ENCODE measurements at places on chromosomes 3 and 15. TPM values are rescaled to one million over a fixed set of nuclear protein-coding genes. Genes with fewer than 3 reads are reported as not detected.

DNA sequence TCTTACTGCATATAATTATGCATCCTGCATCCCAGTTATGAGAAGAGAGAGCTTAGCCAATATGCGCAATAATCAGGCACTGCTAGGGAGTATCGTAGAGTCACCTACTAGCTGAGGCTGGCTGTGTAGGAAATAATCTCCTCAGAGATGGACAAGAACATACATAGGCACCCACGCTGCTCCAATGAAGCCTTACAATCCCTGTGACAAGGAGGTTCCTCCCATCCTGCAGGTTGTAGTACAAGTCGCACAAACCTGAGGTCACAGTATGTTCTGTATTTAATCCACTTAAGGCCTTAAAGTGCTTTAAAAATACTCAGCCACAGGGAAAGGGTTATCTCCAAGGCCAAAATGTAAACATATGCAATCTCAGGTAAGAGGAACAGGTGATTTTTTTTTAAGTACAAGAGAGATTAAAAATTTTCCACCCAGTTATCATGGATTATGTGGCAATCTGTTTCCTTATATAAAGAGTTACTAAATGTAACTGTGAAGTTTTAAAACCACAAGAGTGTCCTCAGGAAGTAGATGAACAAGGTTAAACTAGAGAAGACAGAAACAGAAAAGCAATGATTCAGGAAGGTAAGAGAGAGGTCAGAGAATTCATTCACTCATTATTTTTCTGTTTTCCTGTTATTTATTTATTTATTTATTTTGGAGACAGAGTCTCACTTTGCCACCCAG, 7.5 kb upstream of the COLQ start:
- DNase-seq = no peak

- peak; percentile 31 for DNase-seq
Measured at GRCh38 chr3:122609798-122610559, 32.5 kb downstream of the PARP15 start.

- no peak for DNase-seq
Measured at GRCh38 chr15:77069521-77070121, 1.3 kb downstream of the TSPAN3 start.

DNA sequence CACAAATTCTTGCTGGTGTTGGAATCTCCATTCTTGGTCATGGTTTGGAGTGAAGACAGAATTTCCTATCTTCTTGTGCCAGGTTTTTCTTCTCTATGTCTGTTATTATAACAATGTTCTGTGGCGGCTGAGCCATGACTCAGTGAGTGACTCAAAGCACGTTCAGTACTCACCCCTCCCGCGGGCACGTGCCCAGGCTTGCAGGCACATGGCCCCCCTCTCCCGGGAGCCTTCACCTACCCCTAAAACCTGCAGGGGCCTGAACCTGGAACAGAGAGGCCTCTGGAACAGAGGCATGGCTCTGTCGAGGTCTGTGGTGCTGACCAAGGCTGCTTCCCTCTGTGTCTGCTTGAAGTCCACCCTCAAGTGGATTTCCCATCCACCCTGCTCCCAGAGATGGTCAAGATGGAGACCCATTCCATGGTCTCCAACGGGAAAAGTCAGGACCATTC, 27.6 kb downstream of the PLXNB1 start:
- no peak for DNase-seq

DNA sequence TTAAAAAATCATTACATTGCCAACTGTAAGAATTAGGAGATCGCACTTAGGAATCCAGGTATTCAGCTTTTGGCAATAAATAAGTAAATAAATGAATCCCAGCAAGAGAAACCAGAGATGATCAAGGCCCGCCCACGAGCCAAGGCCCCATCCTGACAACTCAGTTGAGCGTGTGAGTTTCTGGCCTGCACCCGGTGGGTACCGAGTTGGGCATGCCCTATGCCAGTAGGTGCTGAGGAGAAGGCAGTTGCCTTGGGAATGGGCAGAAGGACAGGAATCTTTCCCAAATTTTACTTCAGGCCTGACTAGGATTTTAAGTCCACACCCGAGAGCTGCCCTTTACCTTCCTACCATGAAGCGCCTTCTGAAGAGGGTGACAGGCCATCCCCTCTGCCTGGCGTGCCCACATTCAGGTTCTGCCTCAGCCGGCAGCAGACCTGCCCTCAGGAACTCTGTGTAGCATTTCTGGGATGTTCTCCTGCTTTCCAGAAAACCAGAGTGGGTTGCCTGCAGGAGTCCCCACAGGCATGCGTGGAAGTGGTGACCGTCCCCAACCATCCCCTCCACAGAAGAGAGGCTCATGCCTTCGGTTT, 99.3 kb upstream of the ALDH1A3 start:
- DNase-seq = no peak

DNA sequence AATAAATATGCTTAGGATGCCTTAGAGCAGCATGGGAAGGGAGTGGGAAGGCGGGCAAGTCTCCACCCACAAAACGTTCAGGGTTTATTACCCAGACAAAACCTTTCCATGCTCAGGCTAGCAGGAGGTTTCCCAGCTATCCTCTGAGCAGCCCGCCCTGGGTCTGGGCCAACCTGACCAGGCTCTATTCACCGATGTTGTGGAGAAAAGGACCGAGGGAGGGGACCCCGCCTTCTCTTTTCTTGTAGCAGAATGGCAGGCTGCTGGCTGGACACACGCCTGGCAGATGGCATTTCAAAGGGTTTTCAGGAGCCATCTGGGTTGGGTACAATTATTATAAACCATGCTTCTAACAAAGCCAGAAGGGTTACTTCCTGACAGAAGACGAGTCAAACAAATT, 540.9 kb downstream of the MAGI1 start:
- no peak for DNase-seq

DNA sequence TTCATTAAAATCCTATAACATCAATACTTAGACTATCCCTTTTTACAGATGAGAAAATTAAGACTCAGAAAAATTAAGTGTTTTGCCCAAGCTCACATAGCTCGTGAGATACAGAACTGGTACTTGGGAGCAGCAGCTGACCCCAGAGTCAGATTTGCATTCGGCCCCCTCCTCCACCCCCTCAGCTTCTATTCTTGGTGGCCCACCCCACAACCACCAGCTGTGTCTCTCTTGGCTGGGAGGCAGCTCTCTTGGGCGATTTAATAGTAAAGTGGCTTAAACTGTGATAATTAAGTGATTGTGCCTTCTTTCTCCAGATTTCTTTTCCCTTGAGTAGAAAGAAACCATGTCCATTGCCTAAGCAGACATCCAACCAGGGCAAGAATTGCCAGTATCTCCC, 203.6 kb upstream of the PDZRN3 start:
- no peak for DNase-seq

GRCh38 chr15:38263996-38264395, 11.4 kb downstream of the SPRED1 start:
- no peak for DNase-seq

- DNase-seq = no peak
Measured at GRCh38 chr15:25230442-25230841, 208.4 kb downstream of the UBE3A start.

DNA sequence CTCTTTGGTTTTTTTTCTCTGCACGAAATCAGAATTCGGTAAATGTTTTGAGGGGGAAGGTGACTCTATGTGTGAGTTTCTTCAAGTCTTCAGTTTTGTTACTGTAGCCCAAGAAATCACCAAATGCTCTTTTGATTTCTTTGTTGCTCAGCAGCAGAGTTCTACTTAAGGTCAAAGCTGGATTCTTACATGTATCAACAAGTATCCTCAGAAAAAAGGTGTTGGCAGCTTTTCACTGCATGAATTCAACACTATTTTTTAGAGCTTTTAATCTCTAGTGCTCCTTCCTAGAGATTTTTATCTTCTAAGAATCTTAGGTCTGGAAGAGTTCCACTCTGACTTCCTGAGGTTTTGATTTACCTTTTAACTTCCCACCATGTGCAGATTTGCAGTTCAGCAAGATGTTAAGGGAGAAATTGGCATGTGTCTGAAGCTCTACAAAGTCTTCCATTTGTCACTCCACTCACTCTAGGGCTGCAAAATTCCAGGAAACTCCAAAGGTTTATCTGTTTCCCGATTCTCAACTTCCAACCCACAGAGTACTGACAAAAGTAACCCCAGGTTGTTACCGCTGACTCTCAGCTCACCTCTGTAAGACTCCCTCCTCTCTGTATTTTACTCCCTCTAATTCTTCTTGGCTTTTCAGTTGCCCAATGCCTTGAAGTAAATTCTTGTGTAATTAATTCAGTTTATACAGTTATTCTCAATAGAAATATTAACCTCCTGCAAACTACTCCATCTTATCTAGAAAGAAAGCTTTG, 13.3 kb upstream of the CD200 start:
- no peak for DNase-seq

DNA sequence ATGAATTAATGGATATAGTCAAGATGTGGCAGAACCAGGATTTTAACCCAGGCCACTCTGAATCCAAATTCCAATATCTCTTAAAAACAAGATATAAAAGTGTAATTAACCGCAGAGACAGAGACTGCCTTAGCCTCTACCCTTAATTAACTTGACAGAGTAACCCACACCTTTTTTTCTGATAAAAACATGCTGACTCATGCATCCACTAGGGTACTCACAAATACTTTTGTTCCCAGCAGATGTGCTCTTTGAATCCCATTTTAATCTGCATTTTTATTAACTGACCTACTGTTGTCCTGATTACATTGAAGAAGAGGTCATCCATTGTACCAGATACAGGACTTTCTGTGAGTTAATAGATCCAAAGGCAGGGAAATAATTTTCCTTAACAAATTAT, 278.3 kb downstream of the CHL1 start:
- DNase-seq = no peak

DNA sequence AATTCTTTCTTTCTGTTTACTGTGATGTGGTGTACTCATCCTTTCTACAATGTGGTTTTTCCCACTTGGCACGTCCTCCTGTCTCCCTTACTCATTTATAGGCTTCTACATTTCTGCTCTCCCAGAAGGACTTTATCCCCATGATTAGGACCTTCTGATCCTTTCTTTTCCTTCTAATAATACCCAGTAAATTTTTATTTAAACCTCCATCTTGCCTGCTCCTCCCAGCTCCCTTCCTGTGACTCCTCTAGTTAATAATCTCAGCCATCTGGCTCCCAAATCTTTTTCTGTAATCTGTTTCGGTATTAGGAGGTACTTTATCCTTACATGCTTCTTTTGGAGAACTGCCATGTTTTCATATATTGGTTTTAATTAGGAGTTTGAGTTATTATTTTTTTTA, 11.2 kb upstream of the P2RY1 start:
- no peak for DNase-seq

- no peak for DNase-seq
Measured at GRCh38 chr3:126998320-126998719, 15.4 kb downstream of the PLXNA1 start.

DNA sequence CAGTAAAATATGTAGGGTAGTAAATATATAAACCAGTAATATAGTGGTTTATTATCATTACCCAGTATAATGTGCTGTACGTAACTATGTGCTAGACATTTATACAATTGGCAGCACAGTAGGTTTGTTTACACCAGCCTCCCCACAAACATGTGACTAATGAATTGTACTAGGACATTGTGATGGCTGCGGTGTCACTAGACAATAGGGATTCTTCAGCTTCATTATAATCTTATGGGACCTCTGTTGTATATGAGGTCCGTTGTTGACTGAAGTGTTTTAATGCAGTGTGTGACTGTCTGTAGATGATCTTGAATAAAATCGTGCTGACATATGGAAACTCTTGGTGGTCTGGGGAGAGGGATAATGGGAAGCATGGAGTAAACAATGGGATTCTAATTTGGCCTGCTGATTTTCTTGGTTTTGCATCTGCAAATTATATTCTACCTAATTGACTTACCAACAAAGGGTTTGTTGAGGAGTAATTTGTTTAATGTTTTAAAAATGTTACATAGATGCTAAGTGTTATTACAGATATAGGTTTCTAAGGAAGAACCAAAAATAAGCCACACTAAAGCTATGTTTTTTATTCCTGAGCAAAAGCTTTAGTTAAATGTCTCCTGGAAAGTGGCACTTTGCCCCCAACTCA, 496.5 kb upstream of the TBL1XR1 start:
- no peak for DNase-seq

- DNase-seq = no peak
Measured at GRCh38 chr3:42654331-42655201, 1.1 kb downstream of the ZBTB47 start.

DNA sequence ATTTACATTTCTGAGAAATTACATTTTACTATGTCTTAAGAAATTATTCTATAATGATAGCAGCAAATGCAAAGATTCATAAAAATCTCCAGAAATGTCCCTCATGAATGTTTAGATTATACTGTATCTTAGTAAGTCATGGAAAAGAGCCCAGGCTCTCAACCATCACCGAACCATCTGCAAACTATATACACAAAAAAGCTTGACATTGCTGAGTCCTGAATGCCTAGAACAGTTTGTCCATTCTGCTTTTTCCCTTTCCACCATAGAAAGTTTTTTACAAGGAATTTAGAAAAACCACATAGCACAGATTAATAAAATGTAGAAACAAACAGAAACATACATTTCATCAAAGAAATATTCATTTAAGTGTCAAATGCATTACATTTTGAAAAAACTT, 83.6 kb downstream of the MYO9A start:
- DNase-seq = no peak

DNA sequence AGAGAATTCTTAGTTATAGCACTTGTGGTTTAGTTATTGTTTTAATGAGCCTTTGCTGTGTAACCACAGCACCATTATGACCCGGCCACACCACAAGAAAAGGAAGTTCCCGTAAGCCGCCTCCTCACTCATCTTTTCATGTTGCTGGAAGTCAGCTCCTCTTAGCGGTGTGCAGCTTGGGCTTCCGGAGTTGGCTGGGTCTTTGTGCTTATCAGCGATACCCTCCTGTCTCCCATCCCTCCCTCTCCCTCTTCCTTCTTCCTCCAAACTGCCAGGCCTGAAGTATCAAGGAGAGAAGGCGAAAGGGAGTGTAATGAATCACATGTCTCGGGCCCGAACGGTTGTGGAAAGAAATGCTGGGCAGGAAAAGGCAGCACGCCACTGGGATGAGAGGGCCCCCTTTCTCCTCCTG, 353.5 kb downstream of the MCTP2 start:
- DNase-seq = peak; percentile 75

GRCh38 chr3:8608791-8609467, 35.7 kb downstream of the SSUH2 start:
- DNase-seq = no peak

DNA sequence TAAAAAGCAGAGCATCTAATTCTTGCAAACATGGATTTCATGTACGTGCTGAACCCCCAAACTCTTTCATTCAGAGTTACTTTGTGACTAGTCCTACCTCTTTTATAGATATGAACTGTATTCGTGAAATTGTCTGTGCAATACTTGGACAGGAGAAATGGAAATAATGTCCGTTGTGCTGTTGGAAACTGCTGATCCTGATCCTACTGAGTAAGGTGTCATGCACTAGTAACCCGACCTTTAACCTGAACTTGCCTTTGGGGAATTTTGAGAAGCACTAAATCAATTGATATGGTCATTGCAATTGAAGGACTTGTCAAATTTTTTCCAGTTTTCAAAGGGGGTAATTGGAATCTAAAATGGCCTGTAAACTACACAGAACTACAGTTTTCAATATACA, 856.4 kb downstream of the ROBO1 start:
- no peak for DNase-seq

Gene PGBD4
- 3.9 TPM for total RNA-seq

Gene DUOX1
- total RNA-seq = 0.10 TPM

Gene GOLGA8J
- total RNA-seq = not detected

Gene LYZL4
- not detected for total RNA-seq

Gene SLC28A2
- total RNA-seq = not detected

Gene CHRD
- total RNA-seq = not detected

Gene WDR93
- not detected for total RNA-seq

Gene GCNT3
- total RNA-seq = not detected

Gene TTC14
- 43.9 TPM for total RNA-seq

Gene SPTBN5
- 1.2 TPM for total RNA-seq

Gene ARPP21
- not detected for total RNA-seq

Gene BNIP2
- total RNA-seq = 63.5 TPM
